Breast epithelium (tissue), 4 donors: ENCODE measurements at places on chromosomes 11 and 22. TPM values are rescaled to one million over a fixed set of nuclear protein-coding genes. Genes with fewer than 3 reads are reported as not detected.
A peak's percentile ranks its signal among the peaks of the same experiment; 100 is the strongest.

The LRRN4CL gene
- 9.8 TPM for total RNA-seq

The OR52H1 gene
- 2.0 TPM for total RNA-seq

GRCh38 chr22:19122752-19123492 is 710 bp upstream of the DGCR2 start:
- no peaks in the 10 kb centered on the region for H3K27me3 ChIP-seq
- H3K4me1 ChIP-seq = peaks cover 15% of the 10 kb centered on the region
- H3K27ac ChIP-seq = peak overlapping the region; percentile 73
- no peaks in the 10 kb centered on the region for H3K36me3 ChIP-seq
- no peak for DNase-seq

The ADM2 gene
- total RNA-seq = 0.59 TPM

DNA sequence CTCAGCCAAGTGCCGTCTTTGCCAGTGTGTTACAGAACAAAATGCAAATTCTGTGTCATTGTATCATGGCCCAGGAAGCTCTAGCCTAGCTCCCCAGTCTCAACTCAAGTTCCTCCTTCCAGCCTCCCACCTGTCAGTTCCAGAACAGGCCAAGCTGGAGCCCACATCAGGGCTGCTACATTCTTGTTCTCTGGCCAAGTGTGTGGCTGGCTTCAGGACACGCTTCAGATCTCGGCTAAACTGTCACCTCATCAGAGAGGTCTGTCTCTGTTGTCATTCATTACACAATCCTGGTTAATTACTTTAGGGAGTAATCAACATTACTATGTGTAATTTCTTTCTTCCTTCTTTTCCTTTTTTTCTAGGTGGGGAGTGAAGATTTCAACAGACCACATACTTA is 347.0 kb upstream of the SYN3 start:
- no peaks in the 10 kb centered on the region for H3K36me3 ChIP-seq
- no peak for DNase-seq
- H3K4me1 ChIP-seq = no peaks in the 10 kb centered on the region

DNA sequence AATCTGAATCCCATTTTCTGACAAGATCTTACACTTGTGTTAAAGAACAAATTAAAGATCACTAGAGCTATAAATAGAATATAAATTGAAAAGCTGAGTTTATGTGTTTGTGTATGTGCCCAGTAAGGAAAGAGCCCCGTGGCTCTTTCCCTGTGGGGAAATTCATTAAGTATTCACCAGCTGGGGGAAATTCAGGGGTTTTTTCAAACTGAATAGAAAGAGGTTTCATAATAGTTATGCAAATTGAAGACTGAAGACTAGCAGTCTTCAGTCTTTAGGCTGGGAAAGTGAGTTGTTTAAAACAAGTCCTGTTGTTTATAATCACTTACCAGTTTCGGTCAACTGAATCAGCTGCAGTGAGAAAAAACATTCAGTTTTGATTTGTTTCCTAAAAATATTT is 11.3 kb upstream of the MS4A7 start:
- H3K4me1 ChIP-seq = no peaks in the 10 kb centered on the region
- no peak overlapping the region for H3K27ac ChIP-seq
- no peaks in the 10 kb centered on the region for H3K27me3 ChIP-seq
- DNase-seq = no peak
- no peaks in the 10 kb centered on the region for H3K36me3 ChIP-seq

DNA sequence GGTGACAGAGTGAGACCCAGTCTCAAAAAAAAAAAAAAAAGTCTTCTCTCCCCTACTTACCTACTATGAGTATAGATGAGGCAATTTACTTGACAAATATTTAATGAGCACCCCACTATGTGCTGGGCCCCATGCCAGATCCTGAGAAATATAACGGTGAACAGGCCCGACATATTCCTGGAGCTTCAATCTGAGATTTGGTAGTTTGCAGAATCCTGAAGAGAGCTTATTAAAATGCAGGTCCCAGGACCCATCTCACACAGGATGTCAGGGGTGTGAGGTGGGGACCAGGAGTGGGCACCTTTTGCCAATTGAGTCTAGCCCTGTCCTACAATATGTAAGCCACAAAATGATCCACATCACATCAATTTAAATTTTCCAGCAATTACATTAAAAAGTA is 44.0 kb downstream of the KCNJ4 start:
- H3K27me3 ChIP-seq = no peaks in the 10 kb centered on the region
- no peak overlapping the region for H3K4me3 ChIP-seq
- H3K36me3 ChIP-seq = no peaks in the 10 kb centered on the region
- peak; percentile 15 for DNase-seq
- H3K4me1 ChIP-seq = no peaks in the 10 kb centered on the region

- no peaks in the 10 kb centered on the region for H3K27me3 ChIP-seq
- no peak for DNase-seq
- H3K27ac ChIP-seq = no peak overlapping the region
- no peaks in the 10 kb centered on the region for H3K36me3 ChIP-seq
Observed at GRCh38 chr11:77661670-77662069, 24.1 kb upstream of the CLNS1A start.

DNA sequence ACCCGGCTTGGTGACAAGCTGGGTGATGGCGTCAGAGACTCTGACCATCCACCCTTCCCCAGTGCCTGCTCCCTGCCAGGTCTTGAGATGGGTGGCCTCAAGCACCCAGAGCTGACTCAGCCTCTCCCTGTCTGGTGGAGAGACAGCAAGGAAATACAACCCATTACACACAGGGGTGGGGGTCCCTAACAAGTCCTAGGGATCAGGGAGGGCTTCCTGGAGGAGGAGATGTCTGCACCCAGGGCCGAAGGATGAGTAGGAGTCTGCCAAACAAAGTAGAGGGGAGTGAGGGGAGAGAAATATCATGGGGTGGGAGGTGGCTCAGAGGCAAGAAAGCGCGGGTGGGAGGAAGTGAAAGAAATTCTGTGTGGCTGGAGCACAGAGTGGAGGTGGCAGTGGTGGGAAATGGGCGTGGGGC is 6.8 kb downstream of the MAFF start:
- no peak for DNase-seq
- H3K36me3 ChIP-seq = no peaks in the 10 kb centered on the region
- no peak overlapping the region for H3K4me3 ChIP-seq
- no peaks in the 10 kb centered on the region for H3K27me3 ChIP-seq

GRCh38 chr22:30305519-30305905 is 16.2 kb upstream of the CASTOR1 start:
- no peaks in the 10 kb centered on the region for H3K36me3 ChIP-seq
- H3K4me3 ChIP-seq = no peak overlapping the region
- peak; percentile 41 for DNase-seq
- H3K27ac ChIP-seq = peak overlapping the region; percentile 96
- H3K27me3 ChIP-seq = no peaks in the 10 kb centered on the region
- peaks cover 36% of the 10 kb centered on the region for H3K4me1 ChIP-seq

GRCh38 chr11:92384358-92384757 is 159.7 kb downstream of the FAT3 start:
- H3K36me3 ChIP-seq = no peaks in the 10 kb centered on the region
- H3K27ac ChIP-seq = no peak overlapping the region
- H3K27me3 ChIP-seq = no peaks in the 10 kb centered on the region
- DNase-seq = no peak
- H3K4me1 ChIP-seq = no peaks in the 10 kb centered on the region
- H3K4me3 ChIP-seq = no peak overlapping the region

GRCh38 chr22:41917903-41918791 is 3.3 kb upstream of the SHISA8 start:
- no peak for DNase-seq
- no peaks in the 10 kb centered on the region for H3K36me3 ChIP-seq
- no peak overlapping the region for H3K4me3 ChIP-seq
- H3K27ac ChIP-seq = no peak overlapping the region

The RNF141 gene
- total RNA-seq = 54.1 TPM

GRCh38 chr11:92070026-92070889 is 154.4 kb upstream of the FAT3 start:
- H3K27me3 ChIP-seq = no peaks in the 10 kb centered on the region
- peaks cover 3% of the 10 kb centered on the region for H3K36me3 ChIP-seq
- H3K27ac ChIP-seq = no peak overlapping the region
- no peaks in the 10 kb centered on the region for H3K4me1 ChIP-seq

The SCN4B gene
- total RNA-seq = 7.9 TPM

GRCh38 chr11:13247606-13248296 is 29.8 kb upstream of the BMAL1 start:
- H3K27ac ChIP-seq = no peak overlapping the region
- no peak overlapping the region for H3K4me3 ChIP-seq
- DNase-seq = no peak
- no peaks in the 10 kb centered on the region for H3K27me3 ChIP-seq
- H3K4me1 ChIP-seq = no peaks in the 10 kb centered on the region
- H3K36me3 ChIP-seq = no peaks in the 10 kb centered on the region

The OR10A2 gene
- total RNA-seq = not detected
